ENCODE measurements at places on chromosomes 13 and 19.

DNA sequence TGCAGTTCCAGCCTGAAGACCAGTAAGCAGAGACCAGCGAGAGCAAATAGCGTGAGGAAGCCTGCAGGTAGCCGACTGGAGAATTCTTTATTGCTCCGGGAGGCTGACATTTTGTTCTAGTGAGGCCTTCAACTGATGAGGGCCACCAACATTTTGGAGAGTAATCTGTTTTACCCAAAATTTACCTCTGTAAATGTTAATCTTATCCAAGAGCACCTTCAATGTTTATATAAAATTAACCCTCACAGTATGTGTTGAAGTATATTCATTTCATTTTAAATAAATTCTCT is 546.4 kb upstream of the SLITRK5 start:
- DNase-seq = no peak

DNA sequence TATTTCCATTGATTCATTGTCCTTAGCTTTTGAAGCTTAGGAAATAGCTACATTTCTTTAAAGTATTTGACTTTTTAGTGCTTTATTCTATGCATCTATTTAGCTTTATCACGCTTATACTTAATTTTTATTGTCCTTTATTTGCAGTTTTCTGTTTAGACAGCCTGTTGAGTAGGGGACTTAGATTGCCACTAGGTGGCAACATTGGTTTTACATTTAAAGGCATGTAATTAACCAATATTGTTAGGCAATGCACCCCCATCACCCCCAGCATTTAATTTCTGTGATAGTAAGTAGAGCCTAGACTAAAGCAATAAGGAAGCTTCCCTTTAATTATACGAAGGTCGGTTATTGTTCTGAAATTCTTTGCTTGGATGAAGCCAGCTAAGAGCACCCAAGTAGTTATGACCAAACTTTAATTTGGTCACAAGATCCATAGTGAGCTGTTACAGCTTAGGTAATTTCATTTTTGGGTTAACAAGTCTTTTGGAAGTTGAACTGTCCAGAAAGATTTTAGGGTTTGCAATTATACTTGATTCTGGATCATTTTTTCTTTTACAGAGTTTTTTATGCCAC is 36.5 kb downstream of the B3GLCT start:
- DNase-seq = no peak

GRCh38 chr13:37047032-37047431 is 12.5 kb downstream of the SUPT20H start:
- DNase-seq = no peak

GRCh38 chr19:3176715-3177501 is 1.7 kb upstream of the S1PR4 start:
- peak; percentile 68 for DNase-seq

GRCh38 chr19:13794398-13794756 is 866 bp upstream of the ZSWIM4 start:
- DNase-seq = no peak

DNA sequence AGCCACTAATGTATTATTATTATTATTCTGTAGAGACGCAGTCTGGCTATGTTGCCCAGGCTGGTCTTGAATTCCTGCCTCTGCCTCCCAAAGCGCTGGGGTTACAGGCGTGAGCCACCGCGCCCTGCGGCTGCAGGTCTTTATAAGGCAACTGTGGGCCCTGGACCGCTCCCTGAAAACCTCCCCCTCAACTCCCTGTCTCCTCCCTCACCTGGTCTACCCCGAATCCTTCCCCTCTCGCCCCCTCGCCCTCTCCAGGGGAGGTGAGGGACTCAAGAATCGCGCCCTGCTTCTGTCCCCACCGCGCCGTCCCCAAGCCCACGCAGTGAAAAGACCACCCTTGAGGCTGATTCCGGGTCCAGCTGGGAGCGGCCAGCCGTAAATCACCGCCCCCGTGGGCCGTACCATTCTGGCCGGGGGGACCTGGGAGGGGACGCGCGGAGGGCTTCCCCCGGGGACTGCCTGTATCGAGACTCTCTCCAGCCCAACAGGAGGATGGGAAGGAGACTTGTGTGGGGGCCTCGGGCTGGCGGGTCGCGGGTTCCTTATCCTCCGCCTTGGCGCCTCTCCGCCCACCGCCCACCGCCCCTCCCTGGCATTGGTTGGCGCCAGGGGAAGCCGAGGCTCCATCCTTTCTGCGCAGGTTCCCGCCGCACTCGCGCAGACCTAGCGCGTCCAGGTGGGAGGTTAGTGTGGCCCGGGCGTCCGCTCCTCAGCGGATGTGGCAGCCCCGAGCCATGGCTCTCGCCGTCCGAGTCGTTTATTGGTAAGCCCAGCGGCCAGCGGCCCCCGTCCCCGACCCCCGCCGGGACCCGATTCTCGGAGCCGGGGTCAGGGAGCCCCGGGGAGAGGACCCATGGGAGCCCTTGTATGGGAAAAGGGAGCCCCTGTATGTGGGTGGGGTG is at the start of gene SELENOW:
TSS of gene SELENOW (plus strand) at position 655 of the 905 bp plus-strand sequence. CDS start at position 738, 83 bp downstream.
- peak; percentile 44 for DNase-seq

GRCh38 chr19:1360818-1361461 is 22.8 kb upstream of the NDUFS7 start:
- no peak for DNase-seq

- no peak for DNase-seq
These were observed 119.2 kb downstream of the FRY start for GRCh38 chr13:32150794-32151193.

- no peak for DNase-seq
These were observed 84.6 kb upstream of the FREM2 start for GRCh38 chr13:38602266-38602665.

DNA sequence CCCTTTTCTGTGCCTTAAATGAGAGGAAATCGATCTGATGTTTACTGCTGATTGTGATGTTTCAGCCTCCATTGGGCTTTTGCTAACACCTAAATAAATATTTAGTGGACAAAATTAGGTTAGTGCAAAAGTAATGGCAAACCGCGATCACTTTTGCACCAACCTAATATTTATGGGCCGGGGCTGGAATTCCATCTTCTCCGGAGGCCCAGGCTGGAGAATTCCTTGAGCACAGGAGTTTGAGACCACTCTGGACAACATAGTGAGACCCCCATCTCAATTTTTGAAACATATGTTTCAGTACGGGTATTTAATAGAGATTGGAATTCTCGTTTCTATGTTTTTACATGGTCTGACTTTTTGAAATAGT is 603 bp downstream of the ZNF880 start:
- no peak for DNase-seq

GRCh38 chr19:18733196-18733647 is 49.7 kb downstream of the CRTC1 start:
- no peak for DNase-seq

DNA sequence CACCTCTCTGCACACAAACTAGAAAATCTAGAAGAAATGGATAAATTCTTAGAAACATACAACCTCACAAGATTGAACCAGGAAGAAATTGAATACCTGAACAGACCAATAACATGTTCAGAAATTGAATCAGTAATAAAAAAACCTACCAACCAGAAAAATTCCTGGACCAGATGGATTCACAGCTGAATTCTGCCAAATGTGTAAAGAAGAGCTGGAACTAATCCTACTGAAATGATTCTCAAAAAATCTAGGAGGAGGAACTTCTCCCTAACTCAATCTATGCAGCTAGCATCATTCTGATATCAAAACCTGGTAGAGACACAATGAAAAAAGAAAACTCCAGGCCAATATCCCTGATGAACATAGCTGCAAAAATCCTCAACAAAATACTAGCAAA is 166.7 kb downstream of the RGCC start:
- no peak for DNase-seq

- DNase-seq = no peak
These were observed 27.6 kb downstream of the SLC6A16 start for GRCh38 chr19:49297403-49297802.

- DNase-seq = no peak
These were observed 996 bp downstream of the ERVV-2 start for GRCh38 chr19:53045536-53045935.

Measured in stimulated activated CD8-positive, alpha-beta memory T cell treated with anti-CD3 and anti-CD28 coated beads, Interleukin-15, amount 100 ng/mL, for 4 hours (primary cell).